ENCODE measurements at places on chromosomes 1 and 21. TPM values are rescaled to one million over a fixed set of nuclear protein-coding genes. Genes with fewer than 3 reads are reported as not detected.

- DNase-seq, result no peak
Measured at GRCh38 chr1:232966663-232967062, 16.3 kb downstream of the NTPCR start.

- DNase-seq, result no peak
Measured at GRCh38 chr21:33849834-33850233, 65.8 kb downstream of the ATP5PO start.

DNA sequence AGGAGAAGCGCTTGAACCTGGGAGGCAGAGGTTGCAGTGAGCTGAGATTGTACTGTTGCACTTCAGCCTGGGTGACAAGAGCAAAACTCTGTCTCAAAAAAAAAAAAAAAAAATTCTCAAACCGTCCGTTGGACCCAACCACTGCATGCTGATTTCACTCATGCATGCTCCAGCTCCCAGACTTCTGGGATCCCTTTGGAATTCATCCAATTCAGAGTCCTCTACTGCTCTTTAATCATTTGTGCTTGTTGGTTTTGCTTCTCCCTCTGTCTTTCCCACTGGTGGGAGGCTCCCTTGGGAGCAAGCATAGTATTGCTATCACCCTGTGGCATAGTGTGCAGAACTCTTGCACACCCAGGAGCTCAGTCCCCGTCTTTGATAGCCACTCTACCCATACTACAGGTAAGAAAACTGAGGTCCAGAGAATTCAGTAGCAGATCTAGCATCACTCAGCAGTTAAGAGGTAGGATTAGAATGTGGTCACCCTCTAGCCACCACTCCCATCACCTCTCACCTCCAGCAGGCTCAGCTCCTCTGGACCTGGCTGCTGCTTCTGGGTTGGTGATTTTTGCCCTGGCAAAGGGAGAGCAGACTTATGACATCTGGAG lies 3.1 kb upstream of the LMNA start:
- DNase-seq, result no peak

Gene PIK3CD
- total RNA-seq, result 6.3 TPM

Gene BSND
- not detected for total RNA-seq
